ENCODE measurements at places on chromosomes 4 and X.

GRCh38 chr4:134505511-134505910, 303.9 kb upstream of the PABPC4L start:
- no peak for DNase-seq

GRCh38 chrX:67607466-67607865, 63.6 kb downstream of the AR start:
- DNase-seq, result no peak

DNA sequence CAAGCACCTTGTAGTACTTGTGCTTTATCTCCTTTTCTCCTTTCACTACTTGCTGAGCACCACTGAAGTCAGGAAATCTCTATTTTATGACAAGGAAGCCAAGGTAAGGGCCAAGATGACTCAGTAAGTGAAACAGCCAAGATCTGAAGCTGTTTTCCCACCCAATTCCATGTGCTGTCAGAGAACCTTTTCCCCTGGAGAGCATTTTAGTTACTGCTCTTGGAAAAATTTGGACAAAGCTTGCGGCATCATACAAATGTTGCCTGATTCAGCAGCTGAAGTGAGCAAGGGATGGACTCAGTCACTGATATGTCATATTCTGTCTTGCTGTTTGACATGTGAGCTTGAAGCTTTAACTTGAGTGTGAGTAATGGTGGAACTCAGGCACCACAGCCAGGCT, 391.4 kb downstream of the RAB28 start:
- peak; percentile 2 for DNase-seq

DNA sequence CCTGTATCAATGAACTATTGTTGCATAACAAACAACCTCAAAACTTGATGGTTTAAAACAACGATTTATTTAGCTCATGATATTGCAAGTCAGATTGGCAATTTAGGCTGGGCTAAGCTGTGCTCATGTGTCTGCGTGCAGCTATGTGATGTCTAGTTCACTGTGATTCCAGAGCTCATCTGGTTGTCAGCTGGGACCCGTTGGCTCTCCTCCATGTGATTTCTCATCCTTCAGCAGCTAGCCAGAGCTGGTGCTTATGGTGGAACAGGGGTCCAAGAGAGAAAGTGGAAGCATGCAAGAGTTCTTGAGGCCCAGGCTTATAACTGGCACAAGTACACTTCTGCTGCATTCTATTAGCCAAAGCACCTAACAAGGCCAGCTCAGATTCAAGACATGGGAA, 28.8 kb upstream of the TRPC3 start:
- DNase-seq, result no peak

DNA sequence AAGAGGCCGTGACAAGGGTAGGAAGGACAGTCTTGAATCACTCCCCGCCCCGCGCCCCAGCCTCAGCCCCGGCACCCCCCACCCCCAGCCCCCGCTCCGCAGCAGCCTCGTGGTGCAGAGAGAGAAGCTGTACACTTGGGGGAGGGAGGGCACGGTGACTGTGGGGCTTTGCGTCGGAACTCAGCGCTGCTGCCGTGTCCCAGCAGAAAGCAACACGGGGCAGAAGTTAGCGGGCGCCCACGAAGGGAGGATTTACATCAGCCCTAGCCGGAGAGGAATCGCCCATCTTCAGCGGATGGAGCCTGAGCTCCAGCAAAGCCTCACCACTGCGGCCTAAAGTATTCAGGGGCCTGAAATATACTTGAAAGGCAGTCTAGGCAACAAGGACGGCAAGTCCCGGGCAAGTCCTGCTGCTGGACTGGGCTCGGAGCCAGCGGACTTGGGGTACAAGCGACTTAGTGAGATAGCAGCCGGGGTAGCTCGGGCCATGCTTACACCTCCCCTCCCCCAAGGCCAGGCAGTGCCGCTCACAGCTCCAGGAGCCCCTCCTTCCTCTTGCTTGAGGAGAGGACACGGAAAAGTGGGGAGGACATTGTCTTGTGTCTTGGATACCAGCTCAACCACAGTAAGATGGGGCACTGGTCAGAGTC, 18.5 kb upstream of the OPN1LW start:
- DNase-seq, result no peak

DNA sequence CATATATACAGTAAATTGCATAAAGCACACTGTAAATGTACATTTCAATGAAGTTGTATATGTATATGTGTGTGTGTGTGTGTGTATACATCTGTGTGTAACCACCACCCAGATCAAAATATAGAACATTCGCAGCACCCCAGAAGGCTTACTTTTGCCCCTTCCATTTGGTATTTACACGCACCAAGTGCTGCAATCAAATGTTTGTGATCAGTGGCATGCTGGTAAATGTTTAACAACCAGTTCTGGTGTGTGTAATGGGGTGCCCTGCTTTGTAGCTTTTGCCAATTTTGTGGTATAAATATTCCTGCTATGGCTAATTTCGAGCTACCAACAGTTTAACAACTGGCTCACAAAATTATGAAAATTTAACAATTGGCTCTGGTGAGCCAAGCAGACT, 101.3 kb downstream of the RTL5 start:
- no peak for DNase-seq

DNA sequence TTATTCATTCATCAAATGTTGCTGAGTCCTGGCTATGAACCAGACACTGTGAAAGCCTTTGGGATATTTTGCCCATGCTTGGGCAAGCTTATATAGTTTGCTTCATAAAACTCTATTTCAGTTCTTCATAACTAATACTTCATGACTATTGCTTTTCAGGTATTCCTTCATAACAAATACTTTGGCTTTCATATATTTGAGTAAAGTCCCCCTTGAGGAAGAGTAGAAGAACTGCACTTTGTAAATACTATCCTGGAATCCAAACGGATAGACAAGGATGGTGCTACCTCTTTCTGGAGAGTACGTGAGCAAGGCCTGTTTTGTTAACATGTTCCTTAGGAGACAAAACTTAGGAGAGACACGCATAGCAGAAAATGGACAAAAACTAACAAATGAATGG, 1.7 kb upstream of the AFP start:
- DNase-seq, result peak; percentile 5

DNA sequence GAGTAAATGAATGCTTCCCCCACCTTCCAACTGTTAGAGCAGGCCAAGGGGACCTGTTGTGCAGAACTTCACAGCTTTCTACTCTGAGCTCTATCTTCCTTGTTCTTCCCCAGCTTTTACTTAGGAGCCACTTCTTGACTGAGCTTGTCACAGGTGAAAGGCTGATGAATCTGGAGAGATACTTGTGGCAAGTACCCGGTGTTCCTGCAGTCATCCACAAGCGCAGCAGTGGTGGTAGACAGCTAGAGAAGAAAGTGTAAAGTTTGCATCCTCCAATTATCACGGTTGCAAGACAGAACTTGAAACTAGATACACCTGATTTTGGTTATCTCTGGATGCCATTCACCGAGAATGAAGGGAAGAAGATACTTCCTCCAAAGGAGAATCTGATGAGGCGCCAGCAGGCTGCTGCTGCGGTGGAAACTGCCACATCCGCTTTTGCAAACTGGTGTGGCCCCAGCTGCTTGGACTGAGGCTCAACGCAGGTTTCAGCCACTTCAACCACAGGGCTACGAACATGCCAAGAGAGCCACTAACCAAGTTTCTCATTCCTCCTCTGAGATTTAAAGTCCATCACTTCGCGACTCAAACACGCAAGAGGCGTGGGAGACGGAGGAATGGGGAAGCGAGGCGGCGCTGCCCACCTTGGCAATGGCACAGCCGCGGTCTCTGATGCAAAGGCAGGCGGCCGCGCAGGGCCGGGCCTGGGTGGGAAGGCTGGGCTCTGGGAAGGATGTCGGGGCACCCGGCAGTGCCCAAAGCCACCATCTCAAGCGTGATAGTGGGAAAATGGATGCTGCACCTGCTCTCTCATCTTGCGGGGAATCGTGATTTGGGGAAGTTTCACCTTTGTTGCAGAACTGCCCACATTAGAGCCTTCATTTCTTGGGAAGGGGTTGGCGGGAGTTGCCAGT, 1.3 kb upstream of the FHIP1A start:
- no peak for DNase-seq

DNA sequence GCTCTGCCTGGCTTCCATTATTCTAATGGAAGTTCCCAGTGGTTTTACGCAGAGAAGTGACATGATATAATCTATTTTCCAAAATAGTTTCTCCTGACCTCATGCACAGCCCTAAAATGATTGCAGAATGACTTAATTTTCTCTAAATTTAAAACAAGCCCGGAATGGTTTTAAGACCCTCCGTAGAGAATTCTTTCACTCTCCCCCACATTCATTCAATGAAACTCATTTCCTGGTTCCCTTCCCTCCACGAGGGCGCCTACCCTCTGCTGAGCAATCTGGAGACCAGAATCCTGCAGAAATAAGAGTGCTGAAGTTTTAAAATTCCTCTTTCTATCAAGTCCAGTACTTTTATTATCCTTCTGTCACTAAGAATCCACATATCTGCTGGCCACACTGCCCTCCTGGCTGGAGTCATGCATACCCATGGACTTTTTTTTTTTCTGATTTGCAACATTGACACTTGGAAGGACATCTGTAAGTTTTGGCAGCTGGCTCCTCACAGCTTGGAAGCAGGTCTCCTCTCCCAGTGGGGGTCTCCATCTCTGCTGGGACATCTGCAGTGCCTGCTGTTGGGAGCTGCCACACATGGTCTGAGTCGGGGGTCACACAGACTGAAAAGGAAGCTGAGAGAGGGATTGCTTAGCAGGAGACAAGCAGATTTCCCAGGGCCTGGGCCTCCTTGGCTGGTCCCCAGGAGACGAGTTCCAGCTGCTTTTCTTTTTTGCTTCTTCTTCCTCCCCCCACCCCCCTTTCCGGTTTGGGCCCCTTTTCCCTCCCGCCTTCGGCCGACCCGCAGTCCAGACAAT, 86.1 kb downstream of the SOWAHB start:
- peak; percentile 13 for DNase-seq

- no peak for DNase-seq
These were observed 60.4 kb downstream of the SLC30A9 start for GRCh38 chr4:42050516-42051249.

- no peak for DNase-seq
These were observed 405 bp upstream of the ZAR1 start for GRCh38 chr4:48489683-48490011.

GRCh38 chr4:900721-901120, 31.4 kb downstream of the GAK start:
- no peak for DNase-seq

DNA sequence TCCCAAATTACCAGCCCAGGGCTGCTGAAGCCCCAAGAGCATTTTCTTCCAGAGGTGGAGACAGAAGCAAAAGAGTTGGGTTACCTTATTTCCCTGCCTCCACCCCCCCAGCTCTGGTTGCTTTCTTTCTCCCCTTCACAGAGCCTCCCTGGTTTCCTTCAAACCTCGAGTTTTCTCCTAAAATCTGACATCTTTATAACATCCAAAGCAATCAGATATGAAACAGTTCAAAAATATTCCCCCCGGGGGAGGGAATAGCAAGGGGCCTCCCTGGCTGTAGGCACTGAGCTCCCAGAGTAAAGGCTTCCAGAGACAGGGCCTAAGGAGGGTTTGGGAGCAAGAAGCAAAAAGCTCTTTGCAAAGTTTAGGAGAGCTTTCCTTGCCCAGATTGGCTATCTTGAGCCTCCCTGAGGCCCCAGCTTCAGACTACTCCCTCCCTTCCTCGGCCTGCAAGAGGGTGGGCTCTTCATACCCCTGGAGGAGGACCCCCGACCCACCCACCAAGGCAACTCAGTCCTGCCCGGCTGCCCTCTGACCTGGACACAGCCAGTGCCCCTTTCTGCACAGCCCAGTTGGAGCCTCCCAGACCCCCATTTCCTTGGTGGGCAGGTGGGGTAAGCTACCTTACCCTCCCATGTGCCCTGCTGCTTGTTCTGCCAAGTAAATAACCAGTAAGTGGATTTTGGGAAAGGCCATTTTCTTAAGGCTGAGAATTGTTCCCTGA, 7.6 kb downstream of the MAMLD1 start:
- DNase-seq, result no peak

- DNase-seq, result no peak
These were observed 28.4 kb downstream of the SORBS2 start for GRCh38 chr4:185783574-185783973.

- no peak for DNase-seq
These were observed 61.7 kb upstream of the DDX60 start for GRCh38 chr4:168380290-168380689.

DNA sequence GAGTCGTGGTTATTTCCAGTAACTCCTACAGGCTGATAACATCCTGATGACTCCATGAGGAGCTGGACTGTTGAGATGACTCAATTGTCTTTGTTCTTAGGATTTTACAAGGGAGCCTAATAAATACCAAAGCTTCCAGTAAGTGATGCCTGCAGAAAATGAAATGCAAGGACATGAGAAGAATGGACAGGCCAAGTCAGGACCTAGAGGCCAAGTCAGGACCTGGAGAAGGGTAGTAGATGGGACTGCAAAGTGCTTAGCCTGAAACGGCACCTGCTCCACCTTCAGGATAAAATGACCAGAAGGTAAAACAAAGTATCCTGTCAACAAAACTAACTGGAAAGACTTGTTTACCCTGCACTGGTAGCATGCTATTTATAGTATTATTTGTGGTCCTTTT, 6.4 kb upstream of the SLC10A6 start:
- DNase-seq, result no peak

- DNase-seq, result no peak
These were observed 20.2 kb downstream of the MSL3 start for GRCh38 chrX:11778230-11778629.

- no peak for DNase-seq
These were observed 7.9 kb downstream of the TRIM2 start for GRCh38 chr4:153211986-153212728.

- DNase-seq, result no peak
These were observed 19.5 kb upstream of the XPNPEP2 start for GRCh38 chrX:129719268-129719667.

GRCh38 chr4:88110826-88111225, 47.6 kb downstream of the ABCG2 start:
- no peak for DNase-seq

- DNase-seq, result peak; percentile 50
These were observed 1273.0 kb downstream of the RAPGEF2 start for GRCh38 chr4:160375772-160376452.

DNA sequence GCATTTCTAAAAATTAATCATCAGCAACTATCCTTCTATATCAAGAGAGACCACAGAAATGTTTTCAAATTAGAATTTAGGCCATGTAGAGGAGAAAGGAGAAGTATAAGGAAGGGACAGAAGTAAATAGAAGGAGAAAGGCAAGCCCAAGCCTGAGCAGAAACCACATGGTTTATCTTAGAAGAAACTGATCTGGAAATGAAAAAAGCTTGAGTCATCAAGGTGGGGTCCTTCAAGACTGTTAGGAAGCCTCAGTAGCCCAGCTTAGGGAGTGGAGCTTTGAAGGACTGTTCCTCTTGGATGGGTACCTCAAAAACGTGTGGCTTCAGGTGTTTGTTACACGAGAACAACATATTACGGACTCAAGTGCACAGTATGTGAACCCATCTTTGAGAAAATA, 4.5 kb downstream of the BMX start:
- DNase-seq, result no peak

- DNase-seq, result no peak
These were observed 107.8 kb upstream of the MYOZ2 start for GRCh38 chr4:119027811-119028210.

DNA sequence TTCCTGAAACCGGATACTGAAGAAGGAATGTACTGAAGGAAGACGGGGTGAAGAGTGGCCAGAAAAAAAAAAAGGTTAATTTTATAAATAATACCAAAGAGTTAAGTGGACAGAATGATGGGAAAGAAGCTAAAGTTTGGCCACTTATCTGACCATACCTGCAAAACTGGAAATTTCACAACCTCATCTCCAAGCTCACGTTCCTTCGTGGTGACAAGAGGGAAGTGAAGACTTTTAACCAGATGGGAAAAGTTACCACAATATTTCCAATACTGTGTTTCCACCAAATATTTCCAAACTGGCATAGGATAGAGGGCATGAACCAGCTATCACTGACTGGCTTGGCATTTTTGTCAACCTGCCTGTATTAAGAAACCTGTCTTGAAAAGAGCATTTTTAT, 56.4 kb downstream of the MAML3 start:
- DNase-seq, result no peak

Measured in NCI-H446 treated with DMSO at 0.1 percent for 48 hours (cell line).